ENCODE measurements at places on chromosomes 7 and 10. TPM values are rescaled to one million over a fixed set of nuclear protein-coding genes. Genes with fewer than 3 reads are reported as not detected.

URGCP gene
- total RNA-seq, result 32.4 TPM

DNA sequence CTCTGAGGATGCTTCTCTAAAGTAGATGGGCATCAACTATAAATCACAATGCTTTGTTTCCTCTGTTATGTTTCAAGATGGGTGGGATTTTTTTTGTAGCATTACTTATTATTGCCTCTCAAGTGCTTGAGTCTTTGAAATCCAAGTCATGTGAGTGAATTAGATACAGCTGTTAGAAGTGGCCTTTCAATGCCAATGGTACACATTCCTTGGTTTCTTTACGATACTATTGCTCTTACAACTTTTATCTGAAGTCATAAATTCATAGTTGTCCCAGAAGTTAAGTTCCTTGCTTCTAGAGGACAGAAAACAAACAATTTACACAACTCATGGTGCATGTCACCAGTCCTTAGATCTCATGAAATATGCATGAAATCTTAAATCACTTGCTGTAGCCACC is 15.5 kb downstream of the CFTR start:
- DNase-seq, result no peak

IFIT1B gene
- total RNA-seq, result not detected

- DNase-seq, result no peak
Measured at GRCh38 chr7:5448378-5449037, 24.9 kb upstream of the TNRC18 start.

- no peak for DNase-seq
Measured at GRCh38 chr7:159147246-159147645, 2.6 kb upstream of the VIPR2 start.

DNA sequence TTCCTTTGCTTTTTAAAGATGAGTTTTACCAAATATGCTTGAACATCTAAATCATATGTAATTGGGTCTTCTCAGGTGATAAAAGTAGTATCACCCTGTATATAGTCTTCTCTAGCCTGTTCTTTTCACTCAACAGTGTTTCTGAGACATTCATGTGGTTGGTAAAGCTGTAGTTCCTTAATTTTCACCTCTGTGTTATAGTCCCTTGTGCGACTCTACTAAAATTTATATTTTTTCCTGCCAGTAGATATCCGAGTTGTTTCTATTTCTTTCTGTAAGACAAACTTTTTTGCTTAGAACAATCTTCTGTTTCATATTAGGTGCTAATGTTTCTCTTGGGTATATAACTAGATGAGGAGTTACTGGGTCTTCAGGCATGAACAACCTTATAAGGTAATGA is 35.6 kb downstream of the SYPL1 start:
- DNase-seq, result no peak

DNA sequence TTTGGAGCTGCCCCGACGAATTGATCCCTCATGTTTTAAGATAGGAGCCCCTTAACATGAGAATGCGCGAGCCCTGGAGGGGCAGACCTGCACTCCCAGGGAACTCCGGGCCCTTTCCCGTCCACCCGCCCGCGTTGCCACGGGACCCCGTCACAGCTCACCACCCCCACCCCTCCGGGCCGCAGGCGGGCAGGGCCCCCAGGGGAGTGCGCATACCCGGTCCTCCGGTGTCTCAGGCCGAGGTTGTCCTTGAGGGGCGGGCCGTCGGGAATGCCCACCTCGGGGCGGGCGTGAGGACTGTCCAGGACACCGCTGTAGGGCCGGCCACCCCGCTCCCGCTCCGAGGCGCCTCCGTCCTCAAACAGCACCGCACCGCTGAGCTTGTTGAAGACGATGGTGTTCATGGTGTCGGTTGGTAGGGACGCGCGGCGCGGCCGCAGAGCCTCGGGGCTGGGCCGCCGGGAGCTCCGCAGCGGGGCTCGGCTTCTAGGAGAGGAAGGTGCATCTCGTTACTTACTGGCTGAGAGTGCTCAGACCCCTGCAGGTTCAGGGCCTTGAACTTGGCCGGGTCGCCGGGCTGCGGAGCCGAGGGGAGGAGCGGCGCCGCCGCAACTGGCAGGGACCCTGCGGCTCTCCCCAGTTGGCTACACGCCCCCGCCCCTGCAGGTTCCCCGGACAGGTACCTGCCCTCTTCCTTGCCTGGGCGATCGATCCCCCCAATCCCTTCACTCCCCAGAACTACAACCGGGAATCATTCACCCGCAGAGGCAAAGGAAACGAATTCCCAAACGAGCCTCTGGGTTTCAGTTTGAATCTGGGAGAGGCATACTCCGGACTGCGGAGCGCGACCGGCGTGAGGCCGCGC is 2.4 kb downstream of the MKX start:
- peak; percentile 26 for DNase-seq

NEBL gene
- total RNA-seq, result 591 TPM

- no peak for DNase-seq
Measured at GRCh38 chr10:111498560-111498959, 421.7 kb downstream of the ADRA2A start.

- no peak for DNase-seq
Measured at GRCh38 chr7:151674161-151674920, 154.6 kb upstream of the RHEB start.

TCF7L2 gene
- total RNA-seq, result 6.4 TPM

- DNase-seq, result peak; percentile 62
Measured at GRCh38 chr7:24834128-24834798, 77.0 kb upstream of the GSDME start.

MYO3A gene
- not detected for total RNA-seq

ATOH7 gene
- not detected for total RNA-seq

DNA sequence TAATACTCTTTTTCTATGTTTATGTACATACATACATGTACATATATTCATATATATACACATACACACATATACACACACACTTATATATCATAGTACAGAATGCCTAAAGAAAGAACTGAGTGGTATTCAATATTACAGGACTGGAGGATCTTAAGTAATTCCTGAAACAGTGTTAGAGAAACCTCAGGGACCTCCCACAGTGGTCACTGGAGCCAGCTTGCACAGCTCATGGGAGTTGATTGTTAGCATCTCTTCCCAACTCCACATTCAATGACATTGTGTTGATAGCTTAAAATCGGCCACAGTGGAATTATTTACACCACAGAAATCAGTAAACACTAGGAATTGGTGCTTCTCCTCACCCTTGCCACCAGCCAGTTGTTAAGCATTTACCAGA is 6.0 kb downstream of the LRRC17 start:
- no peak for DNase-seq

GRCh38 chr10:67262675-67263074 is 336.8 kb downstream of the LRRTM3 start:
- no peak for DNase-seq

GRCh38 chr10:76068856-76069255 is 637.4 kb downstream of the LRMDA start:
- no peak for DNase-seq

AGBL3 gene
- 0.63 TPM for total RNA-seq

DNA sequence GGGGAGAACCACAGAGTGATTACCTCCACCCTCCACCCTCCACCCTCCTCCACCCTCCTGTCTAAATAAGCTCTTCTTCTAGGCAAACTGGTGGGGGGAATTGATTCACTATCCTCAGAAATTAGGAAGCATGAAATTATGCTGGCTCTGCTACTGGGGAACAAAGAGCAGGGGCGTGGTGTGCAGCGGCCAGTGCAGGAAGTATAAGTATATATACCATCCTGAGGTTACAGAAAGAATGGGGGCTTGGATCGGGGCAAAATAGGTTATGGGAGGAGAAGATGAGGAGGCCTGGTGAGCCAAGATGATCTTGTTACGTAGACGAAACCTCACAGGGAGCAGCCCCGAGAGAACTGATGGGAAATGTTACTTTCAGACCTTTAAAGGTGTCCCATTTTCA is 49.1 kb downstream of the SYPL1 start:
- DNase-seq, result no peak

DNA sequence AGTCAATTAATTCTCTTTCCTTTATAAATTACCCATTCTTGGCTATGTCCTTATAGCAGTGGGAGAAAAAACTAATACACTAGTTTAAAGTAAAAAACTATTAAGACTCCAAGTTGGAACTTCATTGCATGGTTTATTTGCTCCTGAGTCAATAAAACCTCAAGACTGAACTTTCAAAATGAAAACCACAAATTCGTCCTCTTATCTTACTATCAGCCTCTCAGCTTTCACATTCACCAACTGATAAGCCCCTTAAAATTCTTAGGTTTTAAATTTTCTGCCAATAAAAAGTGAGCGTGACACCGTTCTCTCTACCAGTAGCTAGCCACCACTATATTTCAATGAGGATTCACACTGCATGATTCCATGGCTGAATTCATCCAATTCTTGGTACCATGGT is 346.4 kb upstream of the NPSR1 start:
- DNase-seq, result no peak

CDH23 gene
- 6.6 TPM for total RNA-seq

DNA sequence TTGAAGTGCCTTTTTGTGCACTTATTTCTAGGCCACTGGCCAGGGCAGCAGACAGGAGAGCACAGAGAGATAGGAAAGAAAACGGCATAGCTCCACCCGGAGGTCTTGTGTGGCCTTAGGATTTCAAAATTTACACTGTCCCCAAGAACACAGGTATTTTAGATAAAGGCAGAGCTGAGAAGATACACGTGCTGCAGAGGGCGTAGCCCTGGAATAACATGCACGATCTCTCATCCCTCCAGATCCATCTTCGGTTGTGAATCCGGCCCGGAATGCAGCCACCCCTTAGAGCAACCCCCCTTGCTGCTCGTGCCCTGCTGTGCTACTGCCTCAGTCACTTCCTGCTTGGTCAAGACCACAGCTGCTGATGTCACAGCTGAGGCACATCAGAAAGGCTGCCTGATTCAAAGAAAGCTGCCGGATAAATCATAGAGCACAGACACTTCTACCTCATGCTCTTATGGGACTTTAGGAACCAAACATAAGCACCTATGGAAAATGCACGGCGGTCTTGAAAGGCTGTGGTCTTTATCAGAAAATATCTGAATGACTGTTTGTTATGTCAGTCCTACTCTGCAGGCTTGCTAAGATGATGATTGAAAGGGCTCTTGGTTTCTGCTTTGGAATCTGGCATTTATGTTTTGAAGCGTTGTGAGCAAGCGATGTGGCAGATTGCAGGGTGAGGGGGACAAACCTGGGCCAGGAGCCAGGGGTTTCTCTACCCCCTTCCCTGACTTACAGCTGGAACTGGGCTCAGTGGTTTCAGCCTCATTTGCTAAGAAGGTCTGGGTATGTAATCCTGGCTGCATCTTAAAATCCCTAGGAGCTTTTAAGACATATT is 152.0 kb downstream of the SVIL start:
- DNase-seq, result no peak

DNA sequence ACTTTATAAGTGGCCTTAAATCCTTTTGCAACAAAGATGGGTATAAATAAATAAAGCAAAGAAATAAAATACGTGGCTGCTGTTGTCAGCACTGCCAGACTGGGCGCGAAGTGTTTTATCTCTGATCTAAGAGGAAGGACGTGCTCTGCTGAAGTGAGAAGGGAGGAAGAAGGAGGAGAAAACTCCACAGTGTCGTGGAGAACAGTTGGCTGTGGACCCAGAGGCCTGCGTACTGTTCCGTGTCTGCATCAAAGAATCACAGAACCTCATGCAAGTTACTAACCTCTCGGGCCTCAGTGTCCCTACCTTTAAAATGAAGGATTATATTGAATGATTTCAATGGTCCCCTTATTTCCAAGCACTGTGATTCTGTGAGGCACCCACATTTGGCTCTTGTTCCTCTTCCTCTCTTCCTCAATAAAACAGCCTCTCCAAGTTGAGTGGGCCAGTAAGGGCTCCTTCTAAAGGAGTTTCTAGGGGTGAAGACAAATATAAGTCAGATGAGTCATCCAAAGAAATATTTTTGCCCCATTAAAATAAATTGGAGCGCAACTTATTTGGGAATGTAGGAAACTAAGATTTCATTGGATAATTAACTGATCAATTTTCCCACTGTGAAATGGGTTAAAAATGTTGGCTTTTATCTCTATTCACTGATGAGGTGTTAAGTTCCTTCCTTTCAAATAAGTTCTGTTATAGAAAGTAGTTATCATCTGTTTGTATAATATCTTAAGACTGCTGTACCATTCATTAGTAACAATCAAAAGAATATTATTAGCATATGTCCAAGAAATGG is 126.9 kb upstream of the EFCAB10 start:
- no peak for DNase-seq

DNA sequence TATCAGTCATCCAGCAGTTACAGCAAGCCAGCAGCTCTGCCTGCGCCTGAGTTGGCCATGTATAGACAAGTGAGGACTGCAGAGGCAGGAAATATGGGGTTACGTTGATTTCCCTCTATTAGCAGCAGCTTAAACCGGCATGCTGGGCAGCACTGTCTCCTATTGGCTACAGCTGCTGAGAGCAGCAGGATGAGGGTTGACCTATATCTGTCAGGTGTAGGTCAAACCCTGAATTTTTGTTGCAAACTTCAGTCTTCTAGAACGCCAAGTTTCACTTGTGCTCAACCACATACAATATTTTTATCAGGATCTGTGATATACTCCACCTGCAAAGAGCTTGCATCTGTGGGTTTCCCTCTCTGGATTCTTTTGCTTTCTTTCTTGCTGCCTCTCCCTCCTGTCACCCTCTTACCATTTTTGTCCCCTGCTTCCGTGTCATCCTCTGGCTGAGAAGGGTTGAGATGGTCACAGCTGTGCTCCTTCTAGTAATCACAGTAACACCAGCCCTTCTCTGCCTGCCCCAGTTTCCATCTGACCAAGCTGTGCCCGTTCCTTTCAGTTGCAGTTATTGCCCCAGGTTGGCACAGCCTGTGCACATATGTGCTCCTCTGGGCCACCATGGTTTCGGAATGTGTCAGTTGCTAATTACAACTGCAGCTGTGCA is 23.8 kb upstream of the GLCCI1 start:
- no peak for DNase-seq

DNA sequence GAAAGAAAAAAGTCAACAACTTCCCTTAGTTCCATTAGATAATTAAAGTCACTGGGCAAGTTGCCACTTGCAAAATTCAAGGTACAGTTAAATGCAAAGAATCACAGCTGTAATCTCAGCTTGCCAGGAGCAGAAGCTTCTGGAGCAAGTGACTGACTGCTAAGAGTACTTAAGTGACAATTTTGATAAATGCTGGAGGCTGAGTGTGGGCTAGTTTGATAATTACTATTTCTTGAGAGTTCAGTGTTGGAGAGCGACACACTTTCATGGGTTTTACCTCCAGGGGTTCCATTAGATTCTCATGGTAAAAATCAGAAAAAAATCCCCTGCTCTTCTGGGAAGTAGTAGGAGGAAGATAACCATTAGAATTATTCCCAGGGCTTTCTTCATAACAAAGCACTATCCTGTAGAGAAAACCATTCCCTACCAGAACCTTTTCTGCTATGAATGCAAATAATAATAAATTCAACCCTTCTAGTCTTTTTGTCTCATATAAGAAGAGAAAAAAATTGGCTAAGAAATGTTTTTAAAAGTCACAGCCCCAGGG is 486.3 kb downstream of the POM121L12 start:
- no peak for DNase-seq

DNA sequence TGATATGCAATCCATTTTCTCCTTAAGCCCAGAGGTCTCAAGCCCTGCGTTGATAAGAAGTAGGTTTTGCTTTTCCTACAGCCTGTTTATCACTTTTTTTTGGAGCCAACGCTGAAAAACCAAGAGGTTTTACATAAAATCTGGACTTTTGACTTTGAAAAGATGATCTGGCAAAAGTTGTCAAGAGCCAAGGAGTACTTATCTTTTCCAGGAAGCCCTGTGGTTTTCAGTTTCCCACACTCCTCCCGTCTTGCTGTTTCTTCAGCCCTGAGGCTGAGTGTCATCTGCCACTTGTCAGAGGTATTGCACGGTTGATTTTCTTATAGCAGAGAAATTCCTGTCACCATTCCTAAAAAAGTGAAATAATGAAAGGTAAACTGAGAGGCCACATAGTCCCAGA is 108.7 kb downstream of the TYW1 start:
- no peak for DNase-seq

GRCh38 chr10:104376784-104377300 is 23.2 kb downstream of the CFAP58 start:
- no peak for DNase-seq

Measured in heart left ventricle (tissue), 16 donors.